ENCODE measurements at places on chromosomes 12 and 14.

GRCh38 chr12:42261708-42262107, 23.7 kb upstream of the YAF2 start:
- H3K4me3 ChIP-seq = no peak overlapping the region
- no peaks in the 10 kb centered on the region for H3K36me3 ChIP-seq
- no peak for DNase-seq
- H3K27me3 ChIP-seq = no peaks in the 10 kb centered on the region

- peaks cover 3% of the 10 kb centered on the region for H3K36me3 ChIP-seq
- DNase-seq = no peak
- no peak overlapping the region for H3K4me3 ChIP-seq
- H3K27ac ChIP-seq = no peak overlapping the region
Measured at GRCh38 chr14:75805646-75806045, 144.6 kb downstream of the TTLL5 start.

DNA sequence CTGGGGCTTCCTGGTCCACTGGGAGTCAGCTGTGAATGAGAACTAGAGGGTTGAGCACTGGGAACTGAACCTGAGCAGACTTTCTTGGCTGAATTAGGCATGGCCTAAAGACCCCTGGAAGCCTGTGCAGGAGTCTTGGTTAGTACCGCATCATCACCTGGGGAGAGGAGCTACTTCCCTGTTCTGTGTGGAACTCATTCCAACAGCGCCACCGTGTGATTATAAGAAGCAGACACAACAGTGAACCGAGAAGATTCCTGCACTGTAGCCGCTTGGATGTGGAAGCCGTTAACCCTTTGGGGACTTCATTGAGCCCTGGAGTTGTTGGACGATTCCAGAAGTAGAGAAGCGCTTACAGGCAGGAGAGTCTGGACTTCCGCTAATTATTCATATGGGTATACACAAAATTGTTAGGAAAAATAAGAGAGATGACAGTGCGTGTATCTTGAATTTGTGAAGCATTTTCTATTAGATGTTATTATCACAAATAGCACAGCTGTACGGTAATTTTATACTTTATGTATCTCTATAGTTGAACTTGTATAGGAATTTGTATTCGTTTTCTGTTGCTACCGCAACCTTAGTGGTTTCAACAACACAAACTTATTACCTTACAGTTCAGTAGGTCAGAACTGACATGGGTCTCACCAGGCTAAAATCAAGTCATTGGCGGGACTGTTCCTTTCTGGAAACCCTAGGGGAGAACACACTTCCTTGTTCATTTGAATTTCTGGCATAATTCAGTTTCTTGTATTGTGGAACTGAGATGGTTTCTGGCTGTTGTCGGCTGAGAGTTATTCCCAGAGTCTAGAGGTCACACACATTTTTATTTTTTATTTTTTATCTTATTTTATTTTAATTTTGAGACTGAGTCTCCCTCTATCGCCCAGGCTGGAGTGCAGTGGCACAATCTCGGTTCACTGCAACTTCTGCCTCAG, 100.7 kb downstream of the C2CD5 start:
- DNase-seq = peak; percentile 66
- no peak overlapping the region for H3K4me3 ChIP-seq
- no peak overlapping the region for H3K27ac ChIP-seq
- peaks cover 2% of the 10 kb centered on the region for H3K36me3 ChIP-seq
- no peaks in the 10 kb centered on the region for H3K27me3 ChIP-seq

DNA sequence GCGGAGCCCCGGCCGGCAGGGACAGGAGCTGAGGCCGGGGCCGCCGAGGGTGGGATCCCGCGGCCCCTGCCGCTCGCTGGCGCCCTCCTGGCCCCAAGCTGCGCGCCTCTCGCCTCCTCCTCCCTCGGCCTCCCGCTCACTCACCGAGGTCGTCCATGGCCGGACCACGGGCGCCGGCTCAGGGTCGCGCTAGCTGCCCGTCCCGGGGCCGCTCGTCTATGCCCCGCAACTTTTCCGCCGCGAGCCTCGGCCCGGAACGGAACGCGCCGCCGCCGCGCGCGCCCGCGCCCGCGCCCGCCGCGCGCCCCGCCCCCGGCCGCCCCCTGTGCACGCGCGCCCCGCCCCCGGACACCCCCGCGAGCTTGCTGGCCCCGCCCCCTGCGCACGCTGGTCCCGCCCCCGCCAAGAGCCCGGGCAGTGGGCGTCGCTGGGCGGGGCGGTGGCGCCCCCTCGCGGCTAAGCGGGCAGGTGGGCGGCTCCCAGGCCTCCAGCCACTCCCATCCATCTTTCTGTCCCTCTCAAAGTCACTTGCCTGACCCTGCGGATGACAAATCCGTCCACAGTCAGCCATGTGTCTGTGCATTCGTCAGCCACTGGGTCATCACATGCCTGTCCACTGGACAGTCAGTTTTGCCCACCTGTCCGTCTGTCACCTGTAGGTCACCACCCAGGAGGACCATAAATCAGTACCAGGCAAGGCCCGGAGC, at the start of gene PXN:
PXN (minus strand) TSS at position 258 of the 707 bp plus-strand sequence; CDS start at position 157, 101 bp downstream.
- H3K27me3 ChIP-seq = no peaks in the 10 kb centered on the region
- peak within 1 kb of the TSS; percentile 94 for H3K27ac ChIP-seq
- H3K36me3 ChIP-seq = no peaks in the 10 kb centered on the region

DNA sequence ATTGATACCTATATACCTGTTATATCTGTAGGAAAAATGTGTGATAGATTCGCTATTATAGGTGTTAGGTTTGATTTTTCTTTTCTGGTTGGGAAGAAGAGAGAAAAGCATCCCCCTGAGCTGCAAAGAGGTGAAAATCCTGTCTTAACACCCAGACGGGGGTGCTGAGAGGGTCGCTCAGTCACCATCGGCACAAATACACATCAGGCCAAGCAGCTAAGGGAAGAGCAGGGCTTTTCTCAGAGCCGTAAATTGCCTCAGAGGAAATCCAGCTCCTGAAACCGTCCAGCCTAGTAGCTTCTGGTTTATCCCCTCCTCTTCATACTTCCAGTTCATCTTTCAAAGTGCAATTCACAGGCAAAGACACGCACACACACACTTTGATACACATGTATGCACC, 111.1 kb upstream of the OVCH1 start:
- H3K36me3 ChIP-seq = peaks cover 2% of the 10 kb centered on the region
- H3K4me1 ChIP-seq = peaks cover 5% of the 10 kb centered on the region
- no peak for DNase-seq
- H3K4me3 ChIP-seq = no peak overlapping the region

DNA sequence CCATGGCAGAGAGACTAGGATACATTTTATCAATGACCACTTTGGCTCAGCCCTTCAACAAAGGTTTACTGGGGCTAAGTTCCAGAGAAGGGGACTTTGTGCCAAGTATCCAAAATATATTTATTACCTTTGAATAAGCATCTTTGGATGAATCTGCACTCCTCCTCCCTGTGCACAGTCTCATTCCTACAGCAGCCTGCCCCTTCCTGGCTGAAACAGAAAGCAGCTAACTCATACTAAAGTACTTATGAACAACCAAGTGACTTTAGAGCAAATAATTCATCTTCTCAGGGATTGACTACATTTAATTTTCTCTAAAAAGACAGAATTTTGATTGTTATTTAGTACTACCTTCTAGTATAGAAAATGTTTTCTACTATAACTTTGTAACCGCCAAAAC, 47.8 kb upstream of the ETV6 start:
- no peaks in the 10 kb centered on the region for H3K4me1 ChIP-seq
- H3K27ac ChIP-seq = no peak overlapping the region
- H3K4me3 ChIP-seq = no peak overlapping the region

GRCh38 chr14:73189651-73190050, 47.7 kb upstream of the PAPLN start:
- H3K4me1 ChIP-seq = no peaks in the 10 kb centered on the region
- H3K27me3 ChIP-seq = no peaks in the 10 kb centered on the region
- no peak for DNase-seq
- H3K27ac ChIP-seq = no peak overlapping the region
- peaks cover 30% of the 10 kb centered on the region for H3K36me3 ChIP-seq
- H3K4me3 ChIP-seq = no peak overlapping the region

DNA sequence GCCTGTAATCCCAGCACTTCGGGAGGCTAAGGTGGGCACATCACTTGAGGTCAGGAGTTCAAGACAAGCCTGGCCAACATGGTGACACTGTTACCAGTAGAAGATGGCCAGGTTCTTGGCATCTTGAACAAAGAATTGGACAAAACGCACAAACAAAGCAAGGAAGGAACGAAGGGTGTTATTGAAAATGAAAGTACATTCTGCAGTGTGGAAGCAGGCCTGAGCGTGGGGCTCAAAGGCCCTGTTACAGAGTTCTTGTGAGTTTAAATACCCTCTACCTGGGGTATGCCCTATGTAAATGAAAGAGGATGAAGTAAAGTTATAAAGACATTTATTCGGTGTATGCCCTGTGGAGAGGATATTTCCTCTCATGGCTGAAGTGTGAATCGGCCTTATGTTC, 20.8 kb upstream of the CDK17 start:
- DNase-seq = no peak
- peaks cover 8% of the 10 kb centered on the region for H3K4me1 ChIP-seq
- H3K27ac ChIP-seq = no peak overlapping the region
- no peaks in the 10 kb centered on the region for H3K36me3 ChIP-seq
- no peak overlapping the region for H3K4me3 ChIP-seq

- no peaks in the 10 kb centered on the region for H3K27me3 ChIP-seq
- H3K36me3 ChIP-seq = no peaks in the 10 kb centered on the region
- DNase-seq = no peak
- H3K4me1 ChIP-seq = peaks cover 2% of the 10 kb centered on the region
Measured at GRCh38 chr12:13805041-13805440, 176.4 kb downstream of the GRIN2B start.

DNA sequence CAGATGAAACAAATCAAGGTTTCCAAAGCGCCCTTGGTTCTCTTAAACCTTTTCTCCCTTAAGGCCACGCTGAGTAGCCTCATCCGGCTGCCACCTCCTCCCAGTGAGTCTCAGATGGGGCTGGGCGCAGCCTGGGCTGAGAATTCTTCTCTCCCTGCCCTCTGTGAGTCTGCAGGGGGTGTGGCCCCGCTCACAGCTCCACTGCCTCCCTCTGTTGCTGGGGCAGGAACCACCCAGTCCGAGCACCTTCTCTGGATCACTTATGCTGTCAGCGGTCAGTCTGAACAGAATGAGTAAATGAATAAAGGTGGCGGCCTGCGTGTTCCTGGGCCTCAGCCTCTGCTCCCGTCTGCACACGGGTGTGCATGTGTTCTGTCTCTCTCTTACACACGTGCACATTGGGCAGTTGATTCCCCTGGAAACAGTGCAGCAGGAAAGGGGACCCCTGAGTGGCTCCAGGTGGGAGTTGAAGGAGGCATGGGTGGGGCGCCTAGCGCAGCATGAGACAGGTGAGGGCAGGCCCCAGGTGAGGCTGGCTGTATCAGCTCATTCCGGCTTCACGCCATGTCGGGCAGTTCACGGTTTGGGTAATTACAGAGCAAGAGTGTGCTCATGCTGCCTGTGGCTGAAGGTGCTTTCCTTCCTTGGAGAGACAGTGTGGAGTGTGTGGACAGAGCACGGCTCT, 4.3 kb downstream of the PAPLN start:
- H3K4me3 ChIP-seq = no peak overlapping the region
- H3K4me1 ChIP-seq = peaks cover 9% of the 10 kb centered on the region
- DNase-seq = no peak
- H3K27me3 ChIP-seq = peaks cover 66% of the 10 kb centered on the region

DNA sequence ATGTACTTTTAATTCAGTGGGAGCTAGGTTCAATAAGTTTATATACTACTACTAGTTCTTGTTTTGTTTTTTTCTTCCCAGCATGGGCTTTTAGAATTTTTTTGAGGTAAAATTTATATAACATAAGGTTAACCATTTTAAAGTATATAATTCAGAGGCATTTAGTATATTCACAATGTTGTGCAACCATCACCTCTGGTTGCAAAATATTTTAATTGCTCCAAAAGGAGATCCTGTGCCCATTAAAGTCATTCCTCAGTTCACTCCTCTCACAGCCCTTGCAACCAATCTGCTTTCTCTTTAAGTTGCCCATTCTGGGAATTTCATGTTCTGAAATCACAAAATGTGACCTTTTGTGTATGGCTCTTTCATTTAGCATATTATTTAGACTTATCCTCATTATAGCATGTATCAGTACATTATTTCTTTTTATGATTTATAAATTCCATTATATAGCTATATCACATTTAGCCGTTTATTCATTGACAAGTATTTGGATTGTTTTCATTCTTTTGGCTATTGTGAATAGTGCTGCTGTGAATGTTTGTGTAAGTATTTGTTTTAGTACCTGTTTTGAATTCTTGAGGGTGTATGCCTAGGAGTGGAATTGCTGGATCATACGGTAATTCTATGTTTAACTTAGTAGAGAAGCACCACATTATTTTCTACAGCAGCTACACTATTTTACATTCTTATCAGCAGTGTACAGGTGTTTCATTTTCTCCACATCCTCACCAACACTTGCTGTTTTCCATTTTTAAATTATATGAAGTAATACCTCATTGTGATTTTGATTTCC, 59.1 kb downstream of the ARHGAP5 start:
- H3K4me1 ChIP-seq = no peaks in the 10 kb centered on the region
- no peak overlapping the region for H3K27ac ChIP-seq
- H3K27me3 ChIP-seq = no peaks in the 10 kb centered on the region
- H3K36me3 ChIP-seq = peaks cover 71% of the 10 kb centered on the region
- DNase-seq = no peak

GRCh38 chr14:102474934-102475333, 34.6 kb downstream of the ANKRD9 start:
- H3K4me1 ChIP-seq = peaks cover under 1% of the 10 kb centered on the region
- H3K27ac ChIP-seq = no peak overlapping the region
- no peaks in the 10 kb centered on the region for H3K27me3 ChIP-seq
- H3K36me3 ChIP-seq = peaks cover 13% of the 10 kb centered on the region

GRCh38 chr12:112352921-112353320, 29.3 kb downstream of the HECTD4 start:
- peak overlapping the region; percentile 53 for H3K27ac ChIP-seq
- DNase-seq = no peak
- H3K36me3 ChIP-seq = peaks cover 1% of the 10 kb centered on the region

DNA sequence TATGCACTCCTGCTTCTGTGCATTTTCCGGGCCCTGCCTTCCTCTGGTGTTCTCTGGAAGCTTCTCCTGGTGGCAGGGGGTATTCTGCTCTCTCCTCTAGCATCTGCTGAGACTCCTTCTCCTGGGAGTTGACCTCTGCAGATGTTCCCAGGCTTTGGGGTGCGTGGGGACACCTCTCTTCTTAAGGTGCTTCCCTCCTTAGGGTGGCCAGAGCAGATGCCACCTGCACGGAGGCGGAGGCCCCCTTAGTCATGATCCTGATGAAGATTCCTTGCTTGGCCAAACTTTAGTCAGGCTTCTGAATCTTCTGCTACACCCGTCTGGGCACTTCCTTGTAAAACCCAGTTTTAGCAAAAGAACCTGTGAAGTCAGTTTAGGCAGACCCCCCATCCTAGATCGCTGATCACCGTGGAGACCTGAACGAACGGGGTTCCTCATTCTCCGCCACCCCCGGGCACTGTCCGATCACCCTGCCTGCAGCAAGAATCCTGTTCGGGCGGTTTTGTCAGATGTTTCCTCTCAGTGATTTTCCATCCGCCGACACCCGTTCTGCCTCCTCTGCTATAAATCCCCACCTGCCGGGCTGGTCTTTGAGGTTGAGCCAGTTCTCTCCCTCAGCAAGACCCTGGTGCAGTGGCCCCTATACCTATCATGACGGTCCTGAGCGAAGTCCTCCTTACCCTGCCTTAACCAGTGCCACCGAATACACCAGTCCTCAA, 111.9 kb downstream of the CALM1 start:
- peaks cover 41% of the 10 kb centered on the region for H3K4me1 ChIP-seq
- H3K36me3 ChIP-seq = no peaks in the 10 kb centered on the region
- peak overlapping the region; percentile 60 for H3K27ac ChIP-seq
- H3K27me3 ChIP-seq = no peaks in the 10 kb centered on the region

All from progenitor cell of endocrine pancreas (in vitro differentiated cells).